COR-L47 (cell line): ENCODE measurements at places on chromosomes 12 and 14.

DNA sequence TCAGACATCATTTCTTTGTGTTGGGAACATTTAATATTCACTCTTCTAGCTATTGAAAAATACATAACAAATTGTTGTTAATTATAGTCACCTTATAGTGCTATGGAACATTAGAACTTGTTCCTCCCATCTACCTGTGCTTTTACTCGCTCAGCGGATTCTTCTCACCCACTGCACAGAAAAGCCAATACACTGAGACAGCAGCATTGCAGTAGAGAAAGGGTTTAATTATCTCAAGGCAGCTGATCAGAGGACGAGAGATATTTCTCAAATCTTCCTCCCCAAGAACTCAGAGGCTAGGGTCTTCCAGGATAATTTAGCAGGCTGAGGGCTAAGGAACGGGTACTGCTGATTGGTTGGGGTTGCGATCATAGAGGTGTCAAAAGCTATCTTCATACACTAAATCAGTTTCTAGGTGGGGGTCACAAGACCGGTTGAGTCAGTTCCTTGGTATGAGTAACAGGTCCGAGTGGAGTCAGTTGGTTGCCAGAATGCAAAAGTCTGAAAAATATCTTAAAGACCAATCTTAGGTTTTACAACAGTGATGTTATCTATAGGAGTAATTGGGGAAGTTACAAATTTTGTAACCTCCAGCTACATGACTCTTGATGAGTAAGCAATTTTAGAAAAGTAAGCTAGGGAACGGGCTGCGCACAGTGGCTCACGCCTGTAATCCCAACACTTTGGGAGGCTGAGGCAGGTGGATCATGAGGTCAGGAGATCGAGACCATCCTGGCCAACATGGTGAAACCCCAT is 173.1 kb downstream of the FBXL14 start:
- no peak for DNase-seq

DNA sequence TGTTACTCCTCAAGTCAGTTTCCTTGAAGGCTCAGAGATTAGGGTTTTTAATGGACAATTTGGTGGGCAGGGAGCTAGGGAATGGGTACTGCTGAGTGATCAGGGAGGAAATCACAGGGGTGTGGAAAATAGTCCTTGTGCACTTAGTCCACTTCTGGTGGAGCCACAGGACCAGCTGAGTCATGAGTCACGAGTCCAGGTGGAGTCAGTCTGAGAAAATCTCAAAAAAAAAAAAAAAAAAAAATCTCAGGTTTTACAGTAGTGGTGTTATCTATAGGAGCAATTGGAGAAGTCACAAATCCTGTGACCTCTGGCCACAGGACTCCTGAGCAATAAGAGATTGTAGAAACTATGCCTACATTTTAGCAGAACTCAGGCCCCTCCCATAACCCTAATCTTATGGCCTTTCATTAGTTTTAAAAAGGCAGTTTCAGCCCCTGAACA is 28.2 kb upstream of the AMN1 start:
- no peak for DNase-seq

DNA sequence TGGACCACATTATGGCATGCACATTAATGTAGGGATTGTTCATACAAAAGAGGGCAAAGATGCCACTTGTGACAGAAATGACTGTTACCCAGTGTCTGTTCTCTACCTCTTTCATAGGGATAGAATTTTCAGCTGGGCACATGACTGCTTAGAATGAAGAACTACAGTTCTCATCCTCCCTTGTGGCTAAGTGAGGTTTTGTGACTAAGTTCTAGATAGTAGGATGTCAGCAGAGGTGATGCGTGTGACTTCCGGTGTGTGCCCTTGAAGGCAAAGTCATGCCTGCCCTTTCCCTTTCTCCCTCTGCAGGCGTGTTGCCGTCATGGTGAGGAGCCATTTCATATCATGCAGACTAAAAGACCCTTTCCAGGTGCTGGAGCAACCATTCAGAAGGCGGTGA is 99.3 kb downstream of the CACNA1C start:
- no peak for DNase-seq

GRCh38 chr12:128008341-128008740 is 258.6 kb upstream of the TMEM132C start:
- DNase-seq: no peak

DNA sequence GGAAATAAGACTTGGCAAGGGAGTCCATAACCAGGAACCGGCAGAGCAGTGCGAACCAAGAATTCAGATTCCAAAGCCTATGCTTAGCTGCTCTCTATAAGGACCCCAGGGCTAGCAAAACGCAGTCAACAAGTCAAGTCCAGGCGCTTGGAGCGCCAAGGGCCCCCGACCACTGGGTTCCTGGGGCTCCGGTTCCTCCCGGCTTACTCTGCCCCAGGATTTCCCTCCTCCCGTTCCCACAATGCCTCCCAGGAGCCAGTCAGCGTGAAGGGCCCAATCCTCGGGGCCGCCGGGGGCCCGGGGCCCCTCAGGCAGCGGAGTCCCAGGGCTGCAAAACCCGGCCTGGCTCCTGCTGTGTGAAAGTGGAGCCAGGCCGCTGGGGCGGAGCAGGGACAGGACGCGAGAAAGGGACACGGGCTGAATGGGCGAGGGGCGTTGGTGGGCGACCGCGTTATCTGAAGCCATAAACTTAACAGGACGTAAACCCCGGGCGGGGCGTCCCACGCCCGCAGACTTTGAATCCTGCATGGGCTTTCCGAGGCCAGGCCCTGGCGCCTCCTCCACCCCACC is 1.5 kb downstream of the KRT8 start:
- DNase-seq: peak; percentile 83

- no peak for DNase-seq
These were observed 44.8 kb downstream of the SSPN start for GRCh38 chr12:26239852-26240815.

- DNase-seq: no peak
These were observed 45.7 kb downstream of the NPAS3 start for GRCh38 chr14:32984241-32984930.

GRCh38 chr12:30457621-30458289 is 237.9 kb downstream of the IPO8 start:
- DNase-seq: no peak

- no peak for DNase-seq
These were observed 157.7 kb upstream of the SFSWAP start for GRCh38 chr12:131553096-131553777.

- peak; percentile 16 for DNase-seq
These were observed 770.0 kb downstream of the FLRT2 start for GRCh38 chr14:86299994-86300393.

DNA sequence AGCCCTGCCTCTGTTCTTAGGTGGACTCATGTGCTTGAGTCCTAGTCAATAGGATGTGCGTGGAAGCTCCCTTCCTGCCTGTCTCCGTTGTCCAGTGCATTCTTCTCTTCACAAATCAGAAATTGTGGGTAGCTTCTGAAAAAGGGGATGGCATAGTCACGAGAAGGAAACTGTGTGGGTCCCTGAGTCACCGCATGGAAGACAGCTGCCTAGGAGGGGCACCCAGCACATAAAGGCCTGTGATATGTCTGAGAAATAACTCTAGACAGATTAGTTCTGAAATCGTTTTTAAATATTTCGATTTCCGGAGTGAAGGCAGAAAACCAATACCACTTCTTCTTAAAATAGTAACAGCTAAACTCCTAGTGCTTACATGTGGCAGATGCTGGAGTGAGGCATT is 974.4 kb downstream of the BCL11B start:
- no peak for DNase-seq

GRCh38 chr12:117872546-117873169 is 96.1 kb downstream of the KSR2 start:
- DNase-seq: no peak

- DNase-seq: no peak
These were observed 88.7 kb upstream of the MUCL1 start for GRCh38 chr12:54765652-54766051.

- DNase-seq: no peak
These were observed 454.2 kb downstream of the AEBP2 start for GRCh38 chr12:19893514-19893913.

GRCh38 chr14:92861856-92862745 is 60.8 kb upstream of the CHGA start:
- no peak for DNase-seq

DNA sequence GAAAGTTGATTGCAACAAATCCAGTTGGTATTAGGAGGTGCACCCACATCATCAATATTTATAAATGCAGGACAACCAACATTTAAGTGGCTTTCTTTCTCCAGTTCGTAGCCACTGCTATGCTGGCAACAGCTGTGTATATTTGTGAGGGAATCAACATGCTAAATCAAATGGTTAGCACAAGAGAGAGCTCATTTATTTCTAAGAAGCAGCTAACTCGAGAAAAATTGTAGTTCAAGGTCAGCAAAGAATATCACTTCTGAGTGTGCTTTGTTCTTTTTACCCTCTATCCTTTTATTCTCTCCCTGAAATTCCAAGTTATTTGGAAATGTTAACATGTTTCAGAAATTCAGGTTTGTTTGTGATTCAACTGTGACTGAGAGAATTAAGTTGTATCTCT is 137.3 kb downstream of the NAV3 start:
- no peak for DNase-seq

DNA sequence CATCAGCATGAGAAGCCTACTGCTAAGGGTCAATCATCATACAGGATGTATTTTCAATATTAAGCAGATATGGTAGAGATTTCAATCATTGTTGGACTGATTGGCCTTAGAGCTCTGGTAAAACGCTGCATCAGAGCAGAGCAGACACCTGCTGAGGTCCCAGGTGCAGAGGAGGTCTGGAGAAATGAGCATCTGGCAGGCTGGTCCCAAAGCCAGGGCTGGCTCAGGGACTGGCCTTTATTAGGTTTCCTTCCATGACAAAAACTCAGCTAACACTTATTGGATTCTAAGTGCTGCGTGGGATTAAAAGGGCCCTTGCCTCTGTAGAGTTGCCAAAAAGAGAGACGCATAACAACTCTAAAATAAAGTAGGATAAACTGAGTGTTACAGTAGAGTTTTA is 29.7 kb downstream of the AKAP6 start:
- DNase-seq: no peak
